Iris pigment epithelial cell (primary cell): ENCODE measurements at places on chromosomes 12 and 14.

DNA sequence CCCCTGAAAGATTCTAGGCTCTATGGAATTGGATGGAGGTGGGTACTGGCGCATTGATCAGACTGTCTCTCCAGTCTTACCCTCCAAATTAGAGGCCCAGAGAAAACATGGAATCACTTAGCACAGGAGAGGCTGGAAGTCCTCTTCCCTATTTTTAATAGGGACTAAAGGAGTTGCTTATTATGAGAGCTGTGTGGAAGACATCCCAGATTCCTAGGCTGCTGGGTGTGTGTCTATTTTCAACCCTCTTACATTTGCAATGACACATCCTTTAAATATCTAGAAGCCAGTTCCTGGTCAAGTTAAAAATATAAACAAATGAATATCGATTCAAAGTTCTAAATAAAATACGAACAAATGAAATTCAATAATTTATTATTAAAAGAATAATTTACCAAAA, 58.3 kb upstream of the ARID2 start:
- DNase-seq = peak; percentile 72

- DNase-seq = peak; percentile 43
Observed at GRCh38 chr14:33655421-33655820, 295.5 kb downstream of the EGLN3 start.

DNA sequence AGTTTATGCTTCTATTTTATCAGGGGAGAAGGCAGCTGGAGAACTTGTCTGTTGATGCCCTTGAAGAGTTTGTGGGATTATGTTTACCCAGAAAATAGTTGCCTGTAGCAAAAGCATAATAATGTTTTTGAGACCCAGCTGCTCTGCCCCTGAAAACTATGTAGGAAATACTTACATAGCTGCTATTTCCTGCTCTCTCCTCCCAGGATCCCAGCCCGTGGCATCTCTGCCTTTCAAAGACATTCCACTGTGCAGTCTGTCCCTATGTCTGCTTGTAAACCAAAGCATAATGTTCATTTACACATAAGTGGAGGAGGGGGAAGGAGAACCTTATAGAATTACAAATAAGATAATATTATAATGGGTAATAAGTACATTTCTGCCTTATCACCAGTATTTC, 198.7 kb downstream of the SYT1 start:
- peak; percentile 35 for DNase-seq

GRCh38 chr12:95114766-95115405, 41.5 kb upstream of the NR2C1 start:
- DNase-seq = peak; percentile 61

GRCh38 chr14:46108228-46108627, 543.4 kb downstream of the RPL10L start:
- no peak for DNase-seq

DNA sequence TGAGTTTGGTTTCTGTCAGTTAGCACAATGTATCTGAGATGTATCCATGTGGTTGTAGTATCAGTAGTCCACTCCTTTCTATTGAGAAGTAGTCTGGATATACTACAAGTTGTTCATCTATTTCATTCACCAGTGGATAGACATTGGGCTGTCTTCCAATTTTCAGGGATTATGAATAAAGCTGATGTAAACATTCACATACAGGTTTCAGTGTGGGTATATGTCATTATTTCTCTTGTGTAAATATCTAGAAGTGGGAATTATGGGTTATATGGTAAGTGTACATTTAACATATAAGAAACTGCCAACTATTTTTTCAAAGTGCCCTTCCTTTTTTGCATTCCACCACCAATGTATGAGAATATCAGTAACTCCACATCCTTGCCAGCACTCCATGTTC, 35.9 kb downstream of the PHLDA1 start:
- DNase-seq = peak; percentile 49

GRCh38 chr12:108337235-108338223, 1.6 kb downstream of the CMKLR1 start:
- DNase-seq = peak; percentile 48

DNA sequence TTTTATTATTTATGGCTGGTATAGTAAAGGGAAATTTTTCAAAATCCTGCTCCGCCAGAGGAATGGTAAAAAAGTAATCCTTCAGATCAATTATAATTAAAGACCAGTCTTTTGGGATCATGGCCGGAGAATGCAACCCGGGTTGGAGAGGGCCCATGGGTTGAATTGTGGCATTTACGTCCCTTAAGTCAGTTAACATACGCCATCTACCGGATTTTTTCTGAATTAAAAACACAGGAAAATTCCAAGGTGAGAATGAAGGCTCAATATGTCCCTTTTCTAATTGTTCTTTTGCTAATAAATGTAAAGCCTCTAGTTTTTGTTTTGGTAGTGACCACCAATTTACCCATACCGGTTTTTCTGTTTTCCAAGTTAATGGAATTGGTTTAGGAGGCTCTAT, 602.8 kb downstream of the ALG10 start:
- peak; percentile 2 for DNase-seq

GRCh38 chr12:11477110-11477509, 81.7 kb upstream of the PRB2 start:
- DNase-seq = no peak

DNA sequence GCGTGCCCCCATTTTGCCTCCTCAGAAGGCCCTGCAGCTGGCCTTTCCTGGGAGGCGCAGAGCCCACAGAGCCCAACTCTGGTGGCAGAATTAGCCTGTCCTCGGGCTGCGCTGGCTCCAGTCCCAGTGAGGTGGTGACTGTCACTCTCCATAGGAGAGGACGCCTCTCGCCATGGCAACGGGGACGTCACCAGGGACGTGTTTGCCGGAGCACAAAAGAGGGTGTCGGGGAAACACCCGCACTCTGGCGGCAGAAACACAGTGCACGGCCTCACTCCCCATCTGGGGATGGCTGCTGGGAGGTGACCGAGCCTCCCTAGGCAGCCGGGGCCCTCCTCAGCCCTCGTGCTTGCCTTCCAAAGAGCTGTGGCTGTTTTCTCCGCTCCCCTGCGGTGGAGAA, 50.2 kb upstream of the NCOR2 start:
- no peak for DNase-seq

GRCh38 chr14:104593710-104594136, 10.8 kb downstream of the TMEM179 start:
- DNase-seq = no peak

GRCh38 chr12:3103806-3104205, 26.6 kb downstream of the TSPAN9 start:
- DNase-seq = no peak

GRCh38 chr12:92905811-92906554, 23.1 kb downstream of the EEA1 start:
- DNase-seq = peak; percentile 42
